Fibroblast of mammary gland (primary cell): ENCODE measurements at places on chromosomes 1 and 21.

DNA sequence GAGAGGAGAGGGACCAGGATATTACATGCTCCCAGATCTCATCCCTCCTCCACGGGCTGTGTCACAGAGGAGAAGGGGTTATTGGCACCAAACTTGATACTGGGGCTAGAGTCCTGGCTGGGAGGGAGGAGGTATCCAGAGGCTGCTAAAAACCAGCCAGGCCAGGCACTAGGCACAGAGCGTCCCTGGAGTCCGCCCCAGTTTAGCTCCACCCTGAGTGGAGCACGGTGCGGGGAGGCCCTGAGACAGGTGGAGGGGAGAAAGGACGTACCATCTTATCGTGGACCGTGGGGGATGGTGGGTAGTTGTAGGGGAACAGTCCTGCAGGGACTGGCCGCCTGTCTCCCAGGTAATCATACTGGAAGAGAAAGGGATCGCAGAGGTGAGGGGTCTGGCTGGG, 42.7 kb upstream of the GOLT1A start:
- DNase-seq = no peak

DNA sequence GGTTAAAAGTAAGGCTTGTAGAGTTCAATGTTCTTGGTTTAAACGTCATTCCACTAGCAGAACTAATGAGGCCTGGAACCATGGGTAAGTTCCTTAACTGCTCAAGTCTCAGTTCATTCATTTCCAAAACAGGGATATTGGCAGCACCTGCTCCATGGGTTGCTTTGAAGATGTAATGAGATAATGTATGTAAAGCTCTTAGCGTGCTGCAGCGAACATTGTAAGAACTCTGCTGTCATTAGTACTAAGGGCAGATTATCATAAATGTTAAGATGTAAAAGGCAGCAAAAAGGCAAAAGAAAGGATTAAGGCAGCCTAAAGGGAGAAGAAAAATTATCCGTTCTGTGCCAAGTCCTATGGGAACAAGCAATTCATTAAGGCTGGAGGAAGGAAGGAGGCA, 129.1 kb upstream of the NGF start:
- no peak for DNase-seq

GRCh38 chr21:28725396-28725795, 267.3 kb downstream of the LTN1 start:
- DNase-seq = no peak

DNA sequence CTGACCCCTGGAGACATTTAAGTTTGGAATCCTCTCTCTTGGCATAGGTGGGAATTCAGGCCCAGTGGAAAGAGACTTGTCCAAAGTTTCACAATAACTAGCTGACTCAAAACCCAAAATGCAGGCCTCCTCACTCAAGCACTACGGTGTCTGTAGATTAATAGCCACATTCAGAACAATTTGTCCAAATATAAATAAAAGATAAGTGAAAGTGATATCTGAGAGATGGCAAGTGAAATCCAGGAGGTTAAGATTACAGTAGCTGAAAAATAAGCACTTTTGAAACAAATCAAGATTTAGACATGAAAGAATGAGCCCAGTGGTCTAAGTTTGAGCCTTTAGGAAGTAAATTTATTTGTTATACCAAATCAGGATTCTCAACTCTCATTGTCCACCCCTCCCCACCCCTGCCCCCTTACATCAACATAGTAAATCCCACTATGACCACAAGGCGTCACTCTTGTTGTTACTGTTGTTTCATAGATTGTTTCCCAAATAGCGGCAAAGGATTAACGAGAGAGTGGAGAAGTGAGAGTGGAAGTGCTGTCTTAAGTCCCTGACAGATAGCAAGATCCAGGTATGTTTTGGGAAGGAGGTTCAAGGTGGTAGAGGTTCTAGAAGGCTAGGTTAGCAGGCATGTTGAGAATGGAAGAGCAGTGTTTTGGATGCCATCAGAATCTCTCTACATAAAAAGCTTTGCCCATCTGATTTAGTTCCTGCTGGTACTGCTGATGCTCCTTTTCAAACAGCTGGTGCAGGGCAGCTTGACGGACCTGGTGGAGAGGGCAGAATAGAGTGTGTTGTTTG, 7.1 kb upstream of the TPM3 start:
- peak; percentile 70 for DNase-seq
